ENCODE measurements at places on chromosomes 7 and 10. TPM values are rescaled to one million over a fixed set of nuclear protein-coding genes. Genes with fewer than 3 reads are reported as not detected.

The ITGA8 gene
- total RNA-seq: not detected

DNA sequence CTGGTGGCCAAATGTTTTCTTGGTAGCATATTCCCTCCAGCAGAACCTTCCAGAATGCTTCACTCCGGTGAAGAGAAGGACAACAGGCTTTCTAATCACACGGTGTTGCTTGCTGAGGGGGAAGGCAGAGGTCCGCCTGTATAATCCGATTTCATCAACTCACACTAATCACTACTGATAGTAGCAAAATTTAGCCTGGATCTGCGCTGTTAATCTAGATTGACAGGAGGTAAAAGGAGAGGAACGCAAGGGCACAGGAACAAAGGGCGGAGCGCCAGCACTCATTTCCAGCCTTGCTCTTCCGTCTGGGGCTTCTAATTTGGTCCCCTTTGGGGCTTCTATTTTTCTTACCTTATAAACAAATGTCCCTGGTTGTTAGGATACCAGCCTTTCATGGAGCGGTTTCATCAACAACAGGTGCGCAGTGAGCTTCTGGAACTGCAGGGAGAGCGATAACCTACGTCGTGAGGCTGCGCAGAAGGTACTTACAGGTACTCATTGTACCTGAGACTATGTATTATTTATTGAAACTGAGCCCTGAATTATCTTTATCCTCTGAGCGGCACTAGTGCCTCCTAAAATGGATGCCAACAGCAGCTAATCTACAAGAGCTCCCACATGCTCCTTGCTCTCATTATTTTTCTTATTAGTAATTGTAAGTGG is 150.6 kb downstream of the CACNB2 start:
- DNase-seq: no peak

DNA sequence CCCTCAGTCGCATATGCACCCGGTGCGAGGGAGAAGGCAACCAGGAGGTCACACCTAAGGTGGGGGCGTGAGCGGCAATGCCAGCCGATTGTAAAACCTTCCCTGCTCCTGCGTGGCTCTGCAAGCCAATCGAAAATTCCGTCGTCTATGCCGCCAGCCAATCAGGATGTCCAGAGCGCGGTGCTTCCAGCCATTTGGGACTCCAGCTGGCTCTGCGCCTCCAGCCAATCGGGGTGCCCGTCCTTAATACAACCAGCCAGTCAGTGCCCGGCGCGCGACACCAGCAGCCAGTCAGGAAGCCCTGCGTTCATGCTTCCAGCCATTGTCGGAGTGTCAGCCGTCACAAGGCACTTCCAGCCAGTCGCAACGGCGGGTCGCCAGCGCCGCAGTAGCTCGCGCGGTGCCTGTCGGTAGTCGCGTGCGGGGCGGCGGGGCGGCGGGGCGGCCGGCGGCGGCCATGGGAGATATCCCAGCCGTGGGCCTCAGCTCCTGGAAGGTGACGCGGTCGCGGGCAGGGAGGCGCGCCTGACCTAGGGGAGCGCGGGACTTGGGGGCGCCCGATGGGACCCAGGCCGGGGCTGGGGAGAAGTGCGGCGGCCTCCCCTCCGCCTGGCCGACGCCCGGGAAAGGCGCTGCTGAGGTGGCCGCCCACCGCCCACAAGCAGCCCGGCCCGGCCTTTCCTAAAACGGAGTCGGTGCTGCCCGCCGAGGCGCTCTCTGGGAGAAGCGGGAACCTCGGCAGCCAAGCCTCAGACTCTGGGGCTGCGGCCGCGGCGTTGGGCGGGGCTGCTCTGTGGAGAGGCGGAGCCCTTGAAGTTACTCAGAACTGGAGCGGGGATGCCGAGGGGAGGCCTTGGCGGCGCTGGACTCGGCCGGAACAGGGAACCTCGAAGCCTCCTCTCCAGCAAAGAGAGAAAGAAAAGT is at the start of gene AKR1E2:
AKR1E2 (plus strand) TSS at position 340 of the 924 bp plus-strand sequence; CDS start at position 458, 118 bp downstream.
- DNase-seq: peak; percentile 77

DNA sequence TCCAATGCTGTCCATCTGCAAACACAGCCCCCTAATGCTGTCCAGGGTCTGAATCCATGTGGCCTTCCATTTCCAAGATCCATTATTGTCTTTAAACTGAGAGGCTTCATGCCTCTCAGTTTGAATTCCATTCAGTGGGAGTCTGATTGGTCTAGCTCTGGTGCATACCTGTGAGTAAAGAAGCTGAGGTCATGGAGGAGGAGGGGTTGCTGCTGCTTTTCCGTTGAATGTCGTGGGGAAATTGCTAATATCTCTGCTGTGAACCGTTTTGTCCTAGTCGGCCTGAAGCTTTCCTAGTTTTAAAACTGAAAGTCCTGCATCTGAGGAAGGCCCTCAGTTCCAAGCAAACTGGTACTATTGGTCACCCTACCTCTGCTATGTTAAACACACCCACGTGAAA is 17.7 kb downstream of the SH2D4B start:
- DNase-seq: no peak

DNA sequence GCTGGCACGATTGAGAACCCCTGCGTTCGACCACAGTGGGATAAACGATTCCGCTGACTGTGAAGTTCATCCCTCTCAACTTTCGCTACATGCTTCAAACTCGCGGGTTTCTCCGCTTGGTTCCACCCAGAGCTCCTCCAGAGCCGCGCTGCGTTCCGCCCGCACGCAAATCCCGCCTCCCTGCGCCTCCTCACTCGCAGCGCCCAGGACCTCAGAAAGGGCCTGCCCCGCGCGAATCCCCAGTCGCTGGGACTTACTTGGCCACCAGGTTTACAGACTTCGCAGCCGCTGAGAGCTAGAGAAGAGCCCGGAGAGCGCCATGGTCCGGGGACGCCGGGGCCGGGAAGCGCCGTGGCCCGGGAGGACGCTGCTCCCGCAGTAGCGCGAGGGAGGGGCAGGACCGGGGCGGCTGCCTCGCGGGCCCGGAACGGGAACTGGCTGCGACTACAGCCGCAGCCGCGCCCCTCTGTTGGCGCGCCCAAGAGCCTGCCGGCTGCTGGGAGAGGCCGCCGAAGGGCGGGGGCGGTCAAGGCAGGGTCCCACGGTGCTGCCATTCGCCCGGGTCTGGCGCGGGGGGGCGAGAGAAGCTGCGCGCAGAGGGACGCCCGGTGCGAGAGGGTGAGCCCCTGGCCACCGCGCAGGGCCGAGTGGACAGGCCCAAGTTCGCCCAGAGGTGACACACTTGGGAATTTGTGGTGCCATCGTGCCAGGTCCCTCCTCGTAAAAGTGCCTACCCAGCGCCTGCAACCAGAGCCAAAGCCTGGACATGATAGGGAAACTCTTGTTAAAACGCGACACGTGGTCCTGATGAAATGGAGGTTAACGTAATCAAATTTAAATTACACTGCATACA is at the start of gene NOD1:
NOD1 (minus strand) TSS at position 436 of the 853 bp plus-strand sequence. CDS start 21,863 bp downstream, outside the sequence.
- peak; percentile 88 for DNase-seq

Data from transverse colon (tissue), 4 donors.